ENCODE measurements at places on chromosomes 7 and 10. TPM values are rescaled to one million over a fixed set of nuclear protein-coding genes. Genes with fewer than 3 reads are reported as not detected.

The AZGP1 gene
- 28.8 TPM for total RNA-seq

The CALN1 gene
- not detected for total RNA-seq

The CNPY1 gene
- total RNA-seq, result not detected

The GPR26 gene
- not detected for total RNA-seq

The CALCR gene
- 0.22 TPM for total RNA-seq

The PTN gene
- total RNA-seq, result 11.1 TPM

The UCN3 gene
- not detected for total RNA-seq

The GNGT1 gene
- not detected for total RNA-seq

The HMX2 gene
- total RNA-seq, result not detected

Measured in right cardiac atrium (tissue), 5 donors.